Mucosa of descending colon (tissue), 3 donors: ENCODE measurements at places on chromosomes 1 and 21.

DNA sequence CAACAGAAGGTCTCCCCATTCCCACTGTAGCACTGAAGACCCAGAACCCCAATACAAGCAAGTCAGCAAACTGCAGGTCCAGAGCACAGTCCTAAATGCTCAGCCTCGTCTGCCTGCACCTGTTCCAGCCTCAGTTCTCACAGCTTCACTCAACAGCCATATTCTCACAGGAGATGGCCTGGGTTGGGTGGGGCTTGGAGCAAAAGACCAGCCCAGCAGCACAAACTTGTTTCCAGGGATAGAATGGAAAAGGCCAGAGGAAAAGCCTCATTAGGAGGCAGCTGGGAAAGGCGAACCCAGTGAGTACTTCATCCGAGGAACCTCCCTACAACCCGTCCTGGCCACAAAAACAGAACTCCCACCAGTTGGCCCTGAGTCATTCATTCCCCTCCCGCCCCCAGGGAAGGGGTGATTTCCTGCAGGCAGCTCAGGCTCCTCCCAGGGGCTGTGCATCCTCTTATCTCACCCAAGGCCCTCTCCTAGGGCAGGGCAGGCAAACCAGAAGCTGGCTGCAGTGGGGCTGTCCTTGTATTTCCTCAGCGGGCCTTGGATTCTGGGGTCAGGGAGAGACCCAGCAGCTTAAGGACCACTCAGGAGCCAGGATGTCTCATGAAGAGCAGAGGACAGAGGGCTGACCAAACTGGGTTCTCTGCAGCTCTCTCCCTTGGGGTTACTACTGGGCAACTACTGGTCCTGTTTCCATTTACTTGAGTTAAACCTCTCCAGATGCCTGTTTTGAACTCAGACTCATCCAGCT, 7.4 kb upstream of the MPL start:
- DNase-seq, result no peak

- DNase-seq, result no peak
Measured at GRCh38 chr1:61914823-61915482, 172.7 kb downstream of the PATJ start.

DNA sequence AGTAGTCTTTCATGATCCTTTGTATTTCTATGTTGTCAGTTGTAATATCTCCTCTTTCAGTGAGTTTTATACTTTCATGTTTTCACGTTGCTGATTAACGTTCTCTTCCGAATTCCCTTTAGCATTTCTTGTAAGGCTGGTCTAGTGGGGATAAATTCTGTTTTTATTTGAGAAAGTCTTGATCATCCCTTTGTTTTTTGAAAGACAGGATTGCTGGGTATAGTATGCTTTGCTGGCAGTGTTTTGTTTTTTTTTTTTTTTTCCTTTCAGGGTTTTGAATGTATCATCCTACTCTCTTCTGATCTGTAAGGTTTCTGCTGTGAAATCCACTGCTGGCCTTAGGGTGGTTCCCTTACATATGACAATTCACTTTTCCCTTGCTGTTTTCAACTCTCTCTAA, 74.4 kb downstream of the SCMH1 start:
- DNase-seq, result no peak

DNA sequence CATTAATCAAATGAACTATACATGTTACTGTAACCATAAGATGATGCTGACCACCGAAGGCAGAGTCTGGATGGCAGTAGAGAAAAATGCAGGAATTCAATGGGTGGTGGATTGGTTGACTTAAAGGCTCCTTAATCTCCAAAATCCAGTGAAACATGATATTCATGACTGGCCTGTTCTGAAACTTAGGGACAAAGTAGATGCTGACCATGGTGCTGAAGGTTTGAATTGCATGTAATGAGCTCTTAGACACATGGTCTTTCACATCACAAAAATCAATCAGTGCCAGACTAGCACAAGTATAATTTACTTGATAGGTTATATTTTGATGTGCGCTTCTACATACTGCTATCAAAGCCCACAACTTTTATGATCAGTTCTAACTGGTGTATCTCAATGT, 30.9 kb upstream of the NTMT2 start:
- DNase-seq, result no peak

DNA sequence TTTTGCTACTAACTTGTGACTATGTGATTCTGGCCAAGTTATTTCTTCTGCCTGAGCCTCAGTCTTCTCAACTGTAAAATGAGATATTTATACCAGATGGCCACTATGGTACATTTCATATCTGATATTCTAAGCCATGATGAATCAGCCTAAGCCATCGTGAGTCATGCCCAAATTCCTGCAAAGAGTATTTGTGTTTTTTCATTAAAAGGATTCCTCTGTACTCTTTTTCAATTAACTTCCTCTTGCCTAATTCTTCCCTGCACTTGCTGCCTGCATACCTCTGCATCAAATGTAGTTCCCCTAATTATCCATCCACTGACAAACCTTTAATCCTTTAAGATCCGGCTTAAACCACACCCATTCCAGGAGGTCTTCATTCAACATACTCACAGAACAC, 575.1 kb upstream of the BEND5 start:
- no peak for DNase-seq

DNA sequence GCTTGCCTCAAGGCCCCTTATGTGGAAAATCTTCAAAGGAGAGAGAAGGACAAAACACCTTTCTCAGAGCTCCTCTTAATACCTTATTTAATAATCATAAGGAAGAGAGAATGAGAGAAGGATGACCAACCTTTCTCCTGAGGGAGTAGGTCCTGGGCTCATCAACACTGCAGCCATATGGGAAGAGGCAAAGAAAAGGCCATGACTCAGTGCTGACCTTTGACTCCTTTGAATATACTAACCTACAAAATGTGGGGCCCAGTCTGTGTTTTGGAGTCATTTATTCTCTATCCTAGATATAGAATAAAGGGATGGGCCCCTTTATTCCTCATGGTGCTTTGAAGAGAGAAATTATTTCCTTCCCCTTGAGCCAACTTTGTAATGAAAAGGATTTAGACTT, 38.3 kb downstream of the CAMSAP2 start:
- DNase-seq, result no peak

DNA sequence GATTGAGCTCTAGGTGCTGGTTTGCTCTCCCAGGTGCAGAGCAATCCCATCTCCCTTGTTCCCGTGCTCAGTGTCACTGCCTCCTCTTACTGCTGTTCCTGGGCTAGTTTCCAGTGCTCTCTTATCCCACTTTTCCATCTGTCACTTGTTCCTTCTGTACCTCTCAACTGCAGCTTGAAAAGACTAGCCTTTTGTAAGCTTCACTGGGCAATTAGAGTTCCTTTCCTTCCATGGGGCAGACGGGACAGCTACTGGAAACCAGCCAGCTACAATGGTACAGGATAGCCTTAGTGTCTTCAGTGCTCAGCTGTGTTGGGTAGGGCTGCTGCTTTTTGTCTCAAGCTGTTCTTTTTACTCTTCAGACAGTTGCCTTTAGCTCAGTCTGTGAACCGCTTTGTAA, 31.6 kb downstream of the AGT start:
- no peak for DNase-seq

- no peak for DNase-seq
Measured at GRCh38 chr1:33903210-33903589, 39.3 kb downstream of the HMGB4 start.

GRCh38 chr1:46118856-46119255, 13.6 kb downstream of the PIK3R3 start:
- no peak for DNase-seq

GRCh38 chr1:157034137-157034800, 11.3 kb downstream of the ARHGEF11 start:
- no peak for DNase-seq

DNA sequence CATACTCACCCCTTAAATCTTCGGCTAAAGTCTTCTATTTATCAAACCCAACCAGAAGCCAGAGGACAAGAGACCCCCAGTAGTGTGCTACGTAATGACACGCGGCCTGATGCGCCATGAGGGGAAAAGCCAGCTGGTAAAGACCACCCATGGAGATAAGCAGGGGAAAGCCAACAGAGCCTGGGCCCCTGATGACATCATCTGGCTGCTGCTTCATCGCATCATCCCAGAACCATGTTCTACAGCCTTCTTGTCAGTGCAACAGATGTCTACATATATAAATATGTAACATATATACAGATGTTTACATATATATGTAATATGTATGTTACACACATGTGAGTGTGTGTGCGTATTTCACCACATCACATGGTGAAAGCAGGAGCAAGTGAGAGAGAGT, 81.7 kb upstream of the VANGL1 start:
- DNase-seq, result no peak

GRCh38 chr1:178528953-178529335, 16.0 kb downstream of the TEX35 start:
- no peak for DNase-seq

DNA sequence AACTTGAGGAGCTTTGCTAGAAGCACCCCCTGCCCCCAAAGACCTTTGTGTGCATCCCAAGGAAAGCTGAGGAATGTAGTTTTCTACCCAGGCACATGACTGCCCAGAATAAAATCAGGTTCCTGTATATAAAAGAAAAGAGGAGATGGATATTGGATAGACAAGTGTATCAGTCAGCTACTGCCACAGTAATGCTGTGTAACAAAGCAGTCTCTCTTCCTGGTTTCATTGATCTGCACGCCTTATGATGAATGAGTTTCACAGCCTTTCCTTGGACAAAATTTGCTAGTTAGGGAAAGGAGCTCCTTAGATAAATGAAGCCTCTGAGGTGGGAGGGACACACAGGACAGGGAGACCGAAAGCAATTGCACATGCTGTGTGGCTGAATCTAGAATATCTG, 108.9 kb downstream of the TAS1R2 start:
- no peak for DNase-seq

DNA sequence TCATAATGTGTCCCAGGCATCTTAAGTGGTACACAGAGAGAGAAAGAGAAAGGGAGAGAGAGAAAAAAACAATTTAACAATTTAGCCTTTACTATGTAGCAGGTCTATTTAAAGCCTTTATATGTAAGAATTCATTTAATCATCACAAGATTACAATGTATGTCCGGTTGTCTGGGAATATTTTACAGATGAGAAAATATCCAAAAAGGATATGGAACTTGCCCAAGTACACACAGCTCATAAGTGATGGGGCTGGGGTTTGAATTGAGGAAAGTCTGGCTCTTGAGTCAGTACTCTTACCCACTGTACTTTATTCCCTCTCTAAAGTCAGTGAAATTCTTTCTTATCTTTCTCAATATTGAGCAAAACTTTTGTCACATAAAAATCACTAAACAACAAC, 104.6 kb downstream of the LYPLAL1 start:
- no peak for DNase-seq

DNA sequence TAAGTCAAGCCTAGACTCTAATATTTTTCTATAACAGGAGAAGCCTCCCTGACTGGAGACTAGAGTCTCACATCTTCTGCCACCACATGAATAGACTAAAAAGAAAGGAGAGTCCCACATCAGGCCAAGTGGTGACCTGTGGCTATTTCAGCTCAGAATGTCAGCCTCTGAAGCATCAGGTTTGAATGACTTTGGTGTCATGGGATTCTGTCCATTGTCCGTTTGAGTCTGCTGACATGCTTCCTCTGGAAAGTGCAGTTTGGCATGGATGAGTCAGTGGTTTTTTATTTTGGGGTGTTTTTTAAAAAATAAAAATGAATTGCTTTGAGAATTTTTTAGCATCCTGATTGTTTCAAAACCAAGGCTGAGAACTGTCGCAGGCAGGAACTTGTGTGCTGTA, 19.5 kb downstream of the DYRK3 start:
- no peak for DNase-seq

- DNase-seq, result no peak
Measured at GRCh38 chr1:29602203-29602602, 365.9 kb downstream of the PTPRU start.

DNA sequence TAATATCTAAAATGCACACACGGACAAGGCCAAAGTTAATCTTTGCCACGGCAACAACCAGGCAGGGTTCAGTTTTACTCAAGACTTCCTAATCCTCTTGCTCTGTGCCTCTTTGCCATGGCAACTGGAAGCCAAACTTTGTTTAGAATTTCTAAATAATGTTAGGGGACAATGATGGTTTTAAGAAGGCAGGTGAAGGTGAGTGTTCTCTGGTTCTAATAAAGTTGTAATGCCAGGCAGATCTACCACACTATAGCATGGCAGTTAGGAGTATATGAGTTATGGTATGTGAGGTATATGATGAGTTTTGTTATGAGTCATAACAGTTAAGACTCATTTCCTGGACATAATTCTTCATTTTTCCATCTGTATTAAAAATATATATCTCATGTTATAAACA, 2.7 kb downstream of the PTPRC start:
- no peak for DNase-seq

DNA sequence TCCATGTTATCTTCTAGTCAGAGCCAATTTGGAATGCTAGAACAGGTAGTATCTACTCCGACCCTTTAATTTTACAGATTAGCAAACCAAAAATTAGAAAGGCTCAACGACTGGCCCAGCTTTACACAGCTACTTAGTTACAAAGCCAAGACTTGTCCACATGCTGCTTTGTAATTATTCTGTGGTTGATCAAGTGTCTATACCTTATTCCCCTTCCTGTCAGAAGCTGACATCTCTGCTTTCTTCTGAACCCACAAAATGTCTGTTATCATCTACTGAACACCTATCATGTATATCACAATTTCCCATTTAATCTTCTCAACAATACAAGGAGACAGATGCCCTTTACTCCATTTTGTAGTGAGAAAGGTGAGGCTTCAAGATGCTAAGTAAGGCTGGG, 15.6 kb downstream of the TGFBR3 start:
- no peak for DNase-seq

GRCh38 chr1:44405798-44406736, 1.0 kb downstream of the RNF220 start:
- no peak for DNase-seq

DNA sequence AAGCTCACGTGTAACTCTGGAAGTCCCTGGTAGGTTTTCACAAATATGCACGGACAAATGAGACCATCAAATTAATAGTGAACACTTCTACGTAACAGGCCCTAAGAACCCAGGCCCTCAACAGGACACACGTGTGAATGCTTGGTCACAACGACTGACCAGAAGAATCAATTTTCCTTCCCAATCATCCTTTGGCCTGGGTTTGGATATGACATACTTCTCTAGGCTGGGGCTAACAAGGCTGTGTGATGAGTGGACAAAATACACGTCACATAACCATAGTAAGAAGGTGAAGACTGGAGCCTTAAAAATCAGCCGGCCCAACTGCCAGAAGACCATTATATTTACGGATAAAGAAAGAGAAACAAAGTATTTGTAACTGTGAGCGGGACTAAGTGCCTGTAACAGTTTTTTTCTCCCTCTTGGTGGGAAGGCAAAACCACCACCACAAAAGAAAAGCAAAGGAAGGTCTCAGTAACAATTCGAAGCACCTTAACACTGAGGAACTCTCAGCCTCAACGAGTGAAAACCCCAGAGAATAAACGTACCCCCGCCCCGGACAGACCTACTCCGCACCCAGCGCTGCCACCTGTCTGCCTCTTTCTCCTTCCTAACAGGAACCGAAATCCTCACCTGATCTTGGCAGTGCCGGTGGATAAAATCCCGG, 450 bp downstream of the SDE2 start:
- DNase-seq, result no peak
